ENCODE measurements at places on chromosomes 6 and 20.

GRCh38 chr20:37506152-37506725, 14.8 kb upstream of the NNAT start:
- DNase-seq, result no peak

- peak; percentile 33 for DNase-seq
Observed at GRCh38 chr6:14542670-14543366, 425.2 kb downstream of the CD83 start.

DNA sequence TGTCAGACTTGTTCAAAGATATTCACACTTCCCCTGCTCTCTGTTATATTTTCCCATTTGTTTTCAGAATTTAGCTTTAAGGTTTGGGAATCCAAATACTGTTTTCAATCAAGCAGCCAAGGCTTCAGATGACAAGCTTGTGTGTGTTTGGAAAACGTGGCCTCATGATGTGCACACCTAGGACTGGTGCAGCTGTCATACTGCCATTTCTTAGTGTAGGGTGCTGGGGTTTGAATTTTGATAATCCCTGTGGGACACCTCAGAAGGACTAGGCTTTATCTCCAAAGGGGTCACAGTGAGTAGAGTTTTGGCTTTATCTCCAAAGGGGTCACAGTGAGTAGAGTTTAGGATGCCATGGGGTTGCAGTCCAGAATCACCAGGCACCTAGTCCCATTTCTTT, 65.3 kb upstream of the JAG1 start:
- no peak for DNase-seq

DNA sequence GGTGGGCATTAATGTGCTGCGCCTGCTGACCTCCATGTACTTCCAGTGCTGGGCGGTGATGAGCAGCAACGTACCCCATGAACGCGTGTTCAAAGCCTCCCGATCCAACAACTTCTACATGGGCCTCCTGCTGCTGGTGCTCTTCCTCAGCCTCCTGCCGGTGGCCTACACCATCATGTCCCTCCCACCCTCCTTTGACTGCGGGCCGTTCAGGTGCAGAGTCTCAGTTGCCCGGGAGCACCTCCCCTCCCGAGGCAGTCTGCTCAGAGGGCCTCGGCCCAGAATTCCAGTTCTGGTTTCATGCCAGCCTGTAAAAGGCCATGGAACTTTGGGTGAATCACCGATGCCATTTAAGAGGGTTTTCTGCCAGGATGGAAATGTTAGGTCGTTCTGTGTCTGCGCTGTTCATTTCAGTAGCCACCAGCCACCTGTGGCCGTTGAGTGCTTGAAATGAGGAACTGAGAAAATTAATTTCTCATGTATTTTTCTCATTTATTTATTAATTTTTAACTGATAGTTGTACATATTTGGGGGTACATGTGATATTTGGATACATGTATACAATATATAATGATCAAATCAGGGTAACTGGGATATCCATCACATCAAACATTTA, 35.2 kb upstream of the NOP56 start:
- DNase-seq, result no peak

- no peak for DNase-seq
Observed at GRCh38 chr6:36829919-36830544, 9.2 kb downstream of the CPNE5 start.

Data from stimulated activated effector memory CD8-positive, alpha-beta T cell treated with anti-CD3 and anti-CD28 coated beads, Interleukin-12 subunit alpha, Interleukin-12 subunit beta, amount 100 ng/mL, for 72 hours (primary cell).